Upper lobe of left lung (tissue), 6 donors: ENCODE measurements at places on chromosomes 1 and 21. TPM values are rescaled to one million over a fixed set of nuclear protein-coding genes. Genes with fewer than 3 reads are reported as not detected.

ARTN gene
- 1.1 TPM for total RNA-seq

OR2T33 gene
- total RNA-seq: not detected

DNA sequence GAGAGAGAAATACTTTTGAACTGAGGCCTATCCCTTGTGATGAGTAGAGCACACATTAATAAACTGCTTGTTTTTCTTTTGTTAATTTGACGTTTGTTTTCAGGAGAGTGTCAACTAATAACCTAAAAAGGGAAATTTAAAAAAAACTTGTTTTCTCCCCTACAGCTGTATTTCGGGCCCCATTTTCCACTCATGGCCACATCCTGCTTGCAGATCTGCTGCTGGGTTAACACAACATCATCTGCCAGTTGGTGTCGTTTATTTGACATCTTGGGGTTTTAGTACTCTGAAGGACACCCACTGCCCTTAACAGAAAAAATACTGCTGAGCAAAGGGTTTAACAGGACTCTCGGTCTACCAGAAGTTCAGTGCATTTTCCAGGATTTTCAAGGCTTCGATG, 848 bp upstream of the PYHIN1 start:
- H3K27me3 ChIP-seq: no peaks in the 10 kb centered on the region
- H3K4me1 ChIP-seq: no peaks in the 10 kb centered on the region
- H3K27ac ChIP-seq: no peak overlapping the region

DNA sequence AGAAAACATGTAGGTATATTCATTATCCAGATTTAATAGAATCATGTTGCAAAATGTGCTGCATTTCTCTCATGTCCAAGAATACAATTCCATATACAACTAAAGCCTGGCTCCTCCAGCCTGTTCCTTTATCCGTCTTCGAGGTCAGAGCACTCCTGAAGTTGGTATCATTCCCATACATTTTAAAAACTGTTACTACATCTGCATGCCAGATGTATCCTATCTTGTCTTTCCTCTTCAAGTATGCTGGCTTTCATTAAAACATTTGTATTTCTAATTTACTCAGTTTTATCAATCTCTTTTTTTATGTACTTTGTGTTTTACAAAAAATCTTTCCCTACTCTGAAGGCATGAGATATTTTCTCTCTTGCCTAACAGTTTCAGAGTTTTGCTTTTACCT, 536.6 kb upstream of the USP24 start:
- no peaks in the 10 kb centered on the region for H3K27me3 ChIP-seq
- H3K4me1 ChIP-seq: no peaks in the 10 kb centered on the region
- no peak overlapping the region for H3K27ac ChIP-seq
